Foreskin melanocyte (primary cell): ENCODE measurements at places on chromosomes 6 and 20.

- DNase-seq: no peak
Measured at GRCh38 chr6:129493354-129493902, 216.5 kb downstream of the ARHGAP18 start.

- DNase-seq: no peak
Measured at GRCh38 chr20:22692119-22692475, 107.7 kb upstream of the FOXA2 start.

- no peak for DNase-seq
Measured at GRCh38 chr20:56060486-56060885, 55.2 kb upstream of the CBLN4 start.

DNA sequence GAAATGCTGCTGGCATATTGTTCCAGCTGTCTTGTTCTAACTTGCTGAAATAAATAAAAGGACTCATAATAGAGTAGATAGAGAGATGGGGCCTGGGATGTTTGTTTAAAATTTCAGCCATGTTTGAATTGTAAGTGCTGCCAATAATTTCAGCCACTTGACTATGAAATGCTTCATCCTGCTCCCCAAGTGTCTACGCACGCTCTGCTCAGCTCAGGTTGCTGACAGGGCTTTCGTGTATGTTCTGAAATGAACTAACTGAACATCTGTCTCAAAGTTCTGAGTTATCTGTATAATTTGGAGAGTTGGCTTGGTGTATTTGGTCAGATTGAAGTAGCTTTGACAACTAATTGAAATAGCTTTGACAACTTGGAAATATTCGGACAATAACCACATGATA, 387.8 kb downstream of the BMP2 start:
- DNase-seq: no peak

- no peak for DNase-seq
Measured at GRCh38 chr20:21682521-21682954, 22.9 kb upstream of the PAX1 start.

- DNase-seq: no peak
Measured at GRCh38 chr6:16950302-16950701, 151.5 kb upstream of the STMND1 start.

- DNase-seq: no peak
Measured at GRCh38 chr20:34015401-34016335, 22.0 kb downstream of the RALY start.

DNA sequence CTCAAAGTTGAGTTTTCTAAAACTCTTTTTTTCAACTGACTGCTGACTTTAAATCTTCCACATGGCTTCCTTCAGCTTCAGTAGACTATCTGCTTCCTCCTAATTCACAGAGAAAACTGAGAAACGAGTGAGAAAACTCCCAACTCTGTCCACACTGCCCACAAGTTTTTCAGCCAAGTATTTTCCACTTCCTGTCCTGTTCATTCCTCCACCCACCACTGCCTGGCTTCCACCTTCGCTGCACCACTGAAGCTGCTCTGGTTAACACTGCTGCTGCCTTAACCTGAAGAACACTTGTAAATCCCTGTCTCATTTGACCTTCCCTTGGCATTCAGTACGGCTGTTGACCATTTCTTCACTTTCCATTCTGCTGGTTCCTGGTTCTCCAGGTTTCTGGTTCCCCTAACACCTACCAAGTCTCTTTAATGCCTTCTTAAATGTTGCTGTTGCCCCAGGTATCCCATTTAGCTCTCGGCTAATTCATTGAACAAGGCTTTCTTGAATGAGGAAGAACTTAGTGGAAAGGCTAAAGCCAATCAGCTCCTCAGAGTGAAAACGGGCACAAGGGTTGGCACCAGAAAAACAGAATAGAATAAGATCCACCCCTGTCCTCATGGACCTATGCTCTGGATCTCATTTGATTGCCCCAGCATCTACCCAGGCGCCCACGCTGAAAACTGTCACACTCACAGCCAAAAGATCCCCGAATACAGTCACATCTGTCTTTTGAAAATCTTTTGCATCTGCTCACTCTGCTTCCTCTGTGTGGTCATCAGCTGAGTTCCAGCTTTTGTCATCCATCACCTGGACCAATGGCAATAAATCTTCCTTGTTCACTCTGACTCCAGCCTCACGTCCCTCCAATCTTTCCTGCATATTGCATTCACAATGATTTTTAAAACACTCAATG, 104.4 kb upstream of the TAB2 start:
- DNase-seq: no peak

DNA sequence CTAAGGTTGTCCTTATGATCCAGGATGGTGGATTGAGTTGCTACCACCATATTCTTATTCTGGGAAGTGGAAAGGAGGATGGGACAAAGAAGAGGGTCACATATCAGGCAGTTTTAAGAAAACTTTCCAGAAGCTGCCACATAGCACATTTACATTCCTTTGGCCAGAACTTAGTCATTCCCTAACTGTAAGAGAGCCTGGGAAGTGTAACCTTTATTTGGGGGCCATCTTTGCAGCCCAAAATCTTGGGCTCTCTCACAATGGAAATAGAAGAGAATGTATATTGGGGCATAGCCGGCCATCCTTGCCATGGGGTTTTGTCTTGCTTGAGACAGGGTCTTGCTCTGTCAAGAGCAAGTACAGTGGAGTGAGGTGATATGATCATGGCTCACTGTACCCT, 8.4 kb downstream of the ZNF341 start:
- DNase-seq: no peak

DNA sequence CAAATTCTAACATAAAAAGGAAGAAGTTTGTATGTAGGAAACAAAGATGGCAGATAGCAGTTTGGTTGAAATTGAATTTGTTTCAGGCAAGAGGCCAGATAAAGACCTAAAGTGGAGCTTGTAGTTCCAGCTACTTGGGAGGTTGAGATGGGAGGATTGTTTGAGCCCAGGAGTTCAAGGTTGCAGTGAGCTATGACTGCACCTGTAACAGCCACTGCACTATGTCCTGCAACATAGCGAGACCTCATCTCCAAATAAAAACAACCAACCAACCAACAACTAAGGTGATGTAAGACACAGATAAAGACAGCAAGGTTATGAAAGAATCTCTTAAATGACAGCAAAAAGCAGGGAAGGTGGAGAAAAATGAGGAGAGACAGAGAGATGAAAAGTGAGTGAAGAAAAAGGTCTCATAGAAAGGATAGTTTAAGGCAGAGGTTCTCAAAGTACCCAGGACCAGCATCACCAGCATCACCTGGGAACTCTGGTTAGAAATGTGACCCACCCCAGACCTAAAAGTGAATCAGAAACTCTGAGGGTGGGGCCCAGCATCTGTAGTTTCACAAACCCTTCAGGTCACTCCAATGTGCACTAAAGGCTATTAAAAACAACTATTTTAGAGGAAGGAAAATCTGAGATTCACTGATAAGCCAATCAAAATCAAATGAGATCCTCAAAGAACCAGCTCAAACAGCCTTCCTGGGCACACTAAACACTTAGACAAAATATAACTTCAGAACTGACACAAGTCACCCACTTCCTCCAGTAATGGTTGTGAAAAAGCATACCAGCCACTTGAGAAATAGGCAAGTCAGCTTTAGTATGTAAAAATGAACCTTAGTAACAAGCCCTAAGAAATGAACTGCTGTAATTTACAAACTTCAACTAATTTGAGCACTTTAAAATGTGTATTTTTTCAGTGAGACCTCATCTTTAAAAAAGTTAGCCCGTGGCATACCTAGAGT, 57.6 kb downstream of the FAM184A start:
- no peak for DNase-seq

GRCh38 chr6:78538002-78538401, 329.3 kb upstream of the IRAK1BP1 start:
- DNase-seq: no peak

GRCh38 chr20:64083804-64084684, at the start of gene LKAAEAR1:
LKAAEAR1 (minus strand) TSS chr20:64084398; CDS start chr20:64084219, 179 bp downstream.
- DNase-seq: no peak

DNA sequence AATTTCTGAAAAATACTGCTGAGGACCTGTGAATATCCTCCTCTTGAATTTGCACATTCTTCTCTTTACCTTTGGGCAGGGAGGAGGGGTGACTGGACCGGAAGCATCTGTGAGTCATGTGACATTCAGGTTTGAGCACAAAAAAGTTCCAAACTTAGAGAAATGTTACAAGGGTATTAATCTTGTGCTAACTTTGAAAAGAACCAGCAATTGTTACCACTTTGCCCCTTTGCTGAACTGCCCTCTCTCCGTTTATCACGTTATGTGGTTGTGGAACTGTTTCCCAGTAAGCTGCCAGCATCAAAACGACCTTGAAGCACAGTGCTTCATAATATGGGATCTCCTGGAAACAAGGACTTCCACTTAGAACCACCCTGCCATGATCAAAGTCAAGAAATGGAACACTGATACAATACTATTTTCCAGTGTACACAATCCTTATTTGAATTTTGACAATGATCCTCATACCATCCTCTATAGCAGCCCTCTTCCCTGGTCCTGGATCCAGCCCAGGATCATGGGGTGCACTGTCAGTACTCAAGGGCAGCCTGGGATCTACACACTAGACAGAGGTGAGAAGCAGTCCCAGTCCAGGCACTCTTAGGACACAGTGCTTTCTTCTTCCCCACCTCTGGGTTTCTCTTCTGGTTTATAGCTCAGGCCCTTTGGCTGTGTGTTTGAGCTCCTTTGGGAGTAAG, 2.3 kb upstream of the TUBB1 start:
- DNase-seq: no peak

GRCh38 chr6:11585426-11586016, 48.0 kb downstream of the TMEM170B start:
- DNase-seq: peak; percentile 24

DNA sequence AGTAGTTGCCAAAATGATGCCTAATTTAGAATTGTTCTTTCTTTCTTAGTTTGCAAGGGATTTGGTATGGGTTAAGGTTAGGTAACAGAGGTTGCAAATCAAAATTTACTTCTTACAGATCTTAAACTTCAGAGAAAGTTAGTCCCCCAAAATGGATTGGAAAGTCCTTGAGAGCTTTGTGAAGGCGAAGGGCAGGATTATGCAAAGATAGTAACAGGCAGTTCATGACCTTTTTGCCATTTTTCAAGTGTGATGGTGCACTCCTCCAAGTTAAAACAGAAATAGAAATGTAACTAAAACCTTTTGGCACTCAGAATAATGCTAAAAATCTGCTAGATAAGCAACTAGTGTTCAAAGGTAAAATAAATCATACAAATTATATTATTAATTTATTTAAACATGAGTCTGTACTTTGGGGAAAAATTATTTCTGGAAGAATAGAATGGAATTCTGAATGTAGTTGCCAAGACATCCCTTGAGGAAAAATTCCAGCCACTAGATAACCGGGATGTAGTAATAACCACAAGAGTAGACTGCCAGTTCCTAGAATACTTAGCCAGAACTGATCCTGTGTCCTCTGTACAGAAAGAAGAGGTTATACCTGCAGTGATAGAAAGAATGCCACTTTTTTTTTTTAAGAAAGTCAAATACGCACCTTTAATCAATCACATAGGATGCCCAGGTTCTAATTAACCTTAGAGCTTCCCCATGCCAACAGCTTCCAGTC, 31.8 kb upstream of the DAAM2 start:
- no peak for DNase-seq

GRCh38 chr6:111468329-111469012, 14.5 kb downstream of the REV3L start:
- no peak for DNase-seq

DNA sequence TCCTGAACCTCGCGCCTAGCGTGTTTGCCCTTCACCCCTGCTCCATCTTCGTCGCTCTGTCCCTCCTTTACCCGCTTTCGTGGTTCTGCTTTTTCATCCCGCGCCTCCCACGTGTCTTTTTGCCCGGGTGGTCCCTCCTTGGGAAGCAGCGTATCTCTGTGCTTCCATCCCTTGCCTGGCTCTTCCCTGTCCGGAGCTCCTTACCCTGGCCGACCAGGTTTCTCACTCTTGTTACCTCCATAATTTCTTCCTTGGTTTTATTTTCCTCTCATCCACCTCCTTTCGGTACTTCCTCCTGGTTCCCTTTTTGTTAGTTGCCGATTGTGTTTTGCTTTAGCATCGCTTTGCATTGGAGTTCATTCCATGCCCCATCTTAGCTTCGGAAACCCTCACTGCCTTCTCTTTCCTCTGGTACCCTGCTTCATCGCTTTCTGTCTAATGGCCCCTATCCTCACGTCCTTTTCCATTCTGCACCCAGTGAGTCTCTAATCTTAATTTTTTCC, 735 bp downstream of the FAM135A start:
- peak; percentile 10 for DNase-seq

DNA sequence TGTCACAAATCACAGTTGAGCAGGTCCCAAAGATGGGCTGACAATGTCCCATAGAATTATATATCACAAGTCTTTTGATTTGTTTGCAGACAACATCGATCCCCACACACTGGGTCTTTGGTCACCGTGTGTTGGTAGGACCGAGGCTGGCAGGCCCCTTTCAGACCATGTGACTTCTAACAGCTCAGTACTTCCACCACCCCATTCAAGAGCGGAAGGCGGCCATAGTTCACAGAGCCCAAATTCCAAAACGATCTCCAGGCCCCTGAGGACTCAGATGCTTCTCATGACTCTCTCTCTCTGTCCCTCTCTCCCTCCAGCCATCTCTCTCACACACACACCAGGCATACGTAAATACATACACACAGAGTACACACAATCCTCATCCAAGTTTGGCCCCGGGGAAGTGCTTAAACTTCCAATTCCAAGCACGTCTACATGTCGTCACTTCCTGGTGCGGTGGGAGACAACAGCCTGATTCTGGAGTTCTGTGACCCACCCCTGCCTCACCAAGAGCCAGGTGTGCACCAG, 155.9 kb upstream of the INSM1 start:
- DNase-seq: no peak

GRCh38 chr20:3787324-3788014, 929 bp upstream of the CENPB start:
- DNase-seq: no peak

DNA sequence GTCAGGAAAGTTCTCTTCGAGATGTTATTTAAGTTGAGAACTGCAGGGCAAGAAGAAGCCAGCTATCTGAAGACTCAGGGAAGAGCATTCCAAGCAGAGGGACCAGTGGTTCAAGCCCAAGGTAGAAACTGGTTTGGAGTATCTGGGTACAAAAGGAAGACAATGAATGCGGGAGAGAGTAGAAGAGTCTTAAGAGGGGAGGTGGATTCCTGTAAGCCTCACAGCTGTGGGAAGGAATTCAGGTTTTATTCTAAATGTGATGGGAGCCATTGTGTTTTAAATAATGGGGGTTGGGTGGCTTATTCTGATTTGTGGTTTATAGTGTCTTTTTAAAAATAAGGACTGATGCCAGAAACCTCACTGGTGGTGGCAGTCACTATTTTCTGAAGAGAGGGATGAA, 37.6 kb upstream of the TENT5A start:
- DNase-seq: no peak

DNA sequence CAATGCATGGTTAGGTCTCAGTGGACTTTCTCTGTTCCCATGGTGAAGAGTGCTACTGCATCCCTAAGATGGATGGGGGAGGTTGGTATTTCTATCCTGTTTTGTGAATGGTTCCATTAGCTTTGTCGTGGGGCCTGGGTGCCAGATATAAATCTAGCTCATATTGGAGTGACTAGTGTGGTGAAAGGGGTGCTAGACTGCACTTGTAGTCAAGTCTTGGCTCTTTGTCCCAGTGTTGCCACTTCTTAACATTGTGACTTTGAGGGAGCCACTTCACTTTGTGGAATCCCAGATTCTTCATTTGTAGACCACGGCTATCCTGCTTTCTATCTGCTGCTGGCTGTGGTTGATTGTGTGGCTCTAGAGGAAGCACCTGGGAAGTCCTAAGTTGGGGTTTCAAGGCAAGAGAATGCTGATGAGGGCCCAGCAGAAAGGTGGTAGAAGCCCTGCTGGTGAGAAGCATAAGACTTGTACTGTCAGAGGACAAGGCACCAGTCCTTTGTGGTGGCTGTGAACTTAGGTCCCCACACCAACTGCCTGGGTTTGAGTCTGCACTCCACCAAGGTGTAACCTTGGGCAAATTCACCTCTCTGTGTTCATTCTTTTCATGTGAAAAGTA, 44.1 kb downstream of the VAPB start:
- no peak for DNase-seq

GRCh38 chr6:5191722-5192121, 69.0 kb downstream of the LYRM4 start:
- DNase-seq: no peak
